ENCODE measurements at places on chromosomes 3 and 15. TPM values are rescaled to one million over a fixed set of nuclear protein-coding genes. Genes with fewer than 3 reads are reported as not detected.

DNA sequence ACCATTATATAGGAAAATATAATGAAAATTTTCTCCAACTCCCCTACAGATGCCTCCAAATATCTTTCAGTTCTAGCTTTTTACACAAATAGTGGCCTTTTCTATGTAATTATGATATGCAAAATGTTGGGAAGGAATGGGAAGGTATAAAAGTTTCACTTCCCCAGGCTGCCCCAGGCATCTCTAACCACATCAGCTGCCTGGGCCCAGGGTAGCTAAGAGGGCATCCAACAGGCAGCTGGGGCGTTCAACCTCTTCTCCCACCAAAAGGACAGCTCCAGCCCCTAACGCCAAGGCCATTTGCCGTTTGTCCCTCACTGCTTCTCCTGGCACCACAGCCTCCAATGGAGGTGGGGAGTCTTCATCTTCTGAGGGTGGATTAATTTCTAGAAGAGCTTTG is 188.1 kb upstream of the TSC22D2 start:
- no peak for DNase-seq

DNA sequence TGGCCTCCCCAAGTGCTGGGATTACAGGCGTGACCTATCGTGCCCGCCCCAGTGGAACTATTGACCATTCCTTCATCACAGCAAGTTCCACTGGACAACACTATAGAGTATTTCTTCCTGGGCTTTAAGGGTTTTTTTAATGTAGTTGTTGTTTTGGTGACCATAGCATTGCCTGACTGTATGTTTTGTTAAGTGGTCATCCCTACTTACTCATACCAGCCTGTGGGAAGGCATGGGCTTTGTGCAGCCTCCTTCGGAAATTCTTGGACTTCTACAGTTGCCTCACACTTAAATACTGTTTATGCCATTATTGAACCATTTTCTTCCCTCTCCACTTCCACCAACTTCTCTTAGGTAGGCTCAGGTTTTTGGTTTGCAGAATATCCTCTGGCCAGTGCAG is 19.9 kb upstream of the ALPK3 start:
- DNase-seq = no peak

GRCh38 chr3:45807133-45807532 is 10.8 kb upstream of the SLC6A20 start:
- DNase-seq = no peak

The THPO gene
- under 0.01 TPM for total RNA-seq

The IGSF11 gene
- 0.13 TPM for total RNA-seq

The CCR8 gene
- not detected for total RNA-seq

Measured in dermis microvascular lymphatic vessel endothelial cell (primary cell).